ENCODE measurements at places on chromosomes 3 and 15.
A peak's percentile ranks its signal among the peaks of the same experiment; 100 is the strongest.

DNA sequence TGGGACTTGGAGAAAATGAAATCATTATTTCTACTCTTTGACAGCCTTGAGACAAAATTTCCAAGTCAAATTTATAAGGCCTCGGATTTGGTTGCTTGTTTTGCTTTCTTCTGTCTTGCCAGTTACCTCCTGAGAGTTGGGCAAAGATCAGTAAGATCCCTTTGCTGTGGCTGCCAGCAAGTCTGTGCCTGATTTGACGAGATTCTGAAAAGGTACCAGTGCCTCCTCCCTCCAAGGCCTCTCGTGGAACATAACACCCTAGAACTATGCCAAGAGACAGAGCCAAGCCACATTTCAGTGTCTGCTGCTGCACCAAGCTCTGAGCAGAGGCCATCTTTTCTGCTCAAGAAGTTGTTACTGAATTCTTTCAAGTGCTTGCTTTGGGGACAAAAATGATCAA, 61.0 kb downstream of the GTPBP8 start:
- DNase-seq, result no peak

DNA sequence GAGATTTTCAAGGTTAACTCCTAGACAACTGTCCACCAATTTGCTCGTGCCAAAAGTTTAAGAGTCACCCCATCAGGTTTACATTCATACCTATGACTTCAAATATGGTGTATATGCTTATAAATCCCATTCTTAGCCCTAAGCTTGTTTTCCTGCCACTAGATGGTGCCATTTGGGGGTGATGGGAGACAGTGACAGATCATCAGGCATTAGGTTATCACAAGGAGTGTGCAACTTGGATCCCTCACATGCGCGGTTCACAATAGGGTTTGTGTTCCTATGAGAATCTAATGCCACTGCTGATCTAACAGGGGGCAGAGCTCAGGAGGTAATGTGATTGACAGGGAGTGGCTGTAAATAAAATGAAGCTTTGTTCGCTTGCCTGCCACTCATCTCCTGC, 182.7 kb downstream of the CNTN6 start:
- no peak for DNase-seq

DNA sequence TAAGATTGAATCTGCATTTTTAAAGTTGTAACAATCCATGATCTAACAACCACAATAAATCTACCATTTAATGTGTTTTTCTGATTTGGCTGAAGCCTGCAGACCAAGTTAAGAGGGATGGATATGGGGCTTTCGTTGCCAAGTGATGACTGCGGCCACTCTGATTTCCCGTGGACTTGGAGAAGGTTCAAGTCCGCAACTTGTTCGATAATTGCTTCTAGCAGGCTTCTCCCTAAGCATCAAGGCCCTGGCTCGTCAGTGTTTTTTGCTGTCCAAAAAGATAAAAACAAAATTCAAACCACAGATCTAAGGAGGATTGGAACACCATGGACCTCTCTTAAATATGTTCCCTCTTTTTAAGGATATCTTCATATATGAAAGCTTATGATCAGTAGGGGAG, 256.6 kb downstream of the CNTN3 start:
- no peak for DNase-seq

DNA sequence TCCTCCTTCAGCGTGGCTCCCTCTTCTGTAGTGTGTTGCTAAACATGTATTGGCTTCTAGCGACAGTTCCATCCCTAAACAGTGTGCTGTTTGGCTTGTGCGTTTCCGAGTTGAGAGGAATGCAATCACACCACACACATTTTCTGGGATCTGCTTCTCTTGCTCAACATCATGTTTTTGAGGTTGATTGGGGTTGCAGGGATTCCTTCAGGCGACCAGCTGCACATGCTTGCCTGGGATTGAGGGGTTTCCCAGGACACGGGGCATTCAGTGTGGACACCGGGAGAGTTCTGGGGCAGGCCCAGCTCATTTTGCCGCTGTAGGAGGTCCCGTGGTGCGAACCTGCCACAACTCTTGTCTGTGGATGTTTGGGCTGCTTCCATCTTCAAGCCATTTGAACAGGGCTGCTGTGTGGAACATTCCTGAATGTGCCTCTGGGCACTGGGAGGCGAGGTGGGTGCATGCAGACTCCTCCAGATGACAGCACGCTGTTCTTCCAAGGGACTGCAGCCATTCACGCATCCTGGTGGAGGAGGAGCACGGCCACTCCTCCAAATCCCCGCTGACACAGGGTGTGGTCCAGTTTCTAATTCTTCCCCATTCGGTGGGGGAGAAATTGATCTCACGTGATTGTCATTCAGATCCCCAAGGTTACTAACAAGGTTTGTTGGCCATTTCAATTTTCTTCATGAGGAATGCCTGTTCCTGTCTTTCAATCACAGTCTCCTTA, 82.8 kb downstream of the PLXNA1 start:
- DNase-seq, result no peak

- DNase-seq, result no peak
These were observed 46.1 kb downstream of the SLC9C1 start for GRCh38 chr3:112247900-112248299.

GRCh38 chr15:48966595-48967301, 3.0 kb upstream of the SHC4 start:
- no peak for DNase-seq

- no peak for DNase-seq
These were observed 357.1 kb upstream of the KCNH8 start for GRCh38 chr3:18791182-18791581.

GRCh38 chr3:190224456-190224855, 97.8 kb downstream of the CLDN1 start:
- DNase-seq, result no peak

- no peak for DNase-seq
These were observed 20.4 kb downstream of the UROC1 start for GRCh38 chr3:126496894-126497850.

GRCh38 chr3:52558436-52558835, 22.0 kb downstream of the UQCC5 start:
- DNase-seq, result no peak

DNA sequence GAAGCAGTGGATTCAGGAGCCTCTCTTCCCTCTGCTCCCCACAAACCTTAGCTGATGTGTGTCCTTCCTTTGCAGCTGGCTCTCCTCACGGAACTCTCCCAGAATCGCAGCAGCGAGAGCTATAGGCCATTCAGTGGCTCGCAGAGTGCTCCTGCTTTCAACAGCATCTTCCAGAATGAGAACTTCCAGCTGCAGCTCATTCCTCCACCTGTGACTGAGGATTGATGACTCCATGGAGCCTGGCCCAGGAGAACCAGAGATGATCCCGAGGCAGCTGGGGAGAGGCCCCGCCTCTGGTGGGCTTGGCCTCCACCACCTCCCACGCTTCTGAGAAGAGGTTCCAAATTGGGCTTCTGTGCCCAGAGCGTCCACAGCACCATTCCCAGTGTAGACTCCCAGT, 101.1 kb downstream of the C3orf70 start:
- DNase-seq, result no peak

GRCh38 chr15:88658972-88659931, 20.4 kb downstream of the ISG20 start:
- no peak for DNase-seq

GRCh38 chr3:134873789-134874188, 78.7 kb downstream of the EPHB1 start:
- DNase-seq, result no peak

DNA sequence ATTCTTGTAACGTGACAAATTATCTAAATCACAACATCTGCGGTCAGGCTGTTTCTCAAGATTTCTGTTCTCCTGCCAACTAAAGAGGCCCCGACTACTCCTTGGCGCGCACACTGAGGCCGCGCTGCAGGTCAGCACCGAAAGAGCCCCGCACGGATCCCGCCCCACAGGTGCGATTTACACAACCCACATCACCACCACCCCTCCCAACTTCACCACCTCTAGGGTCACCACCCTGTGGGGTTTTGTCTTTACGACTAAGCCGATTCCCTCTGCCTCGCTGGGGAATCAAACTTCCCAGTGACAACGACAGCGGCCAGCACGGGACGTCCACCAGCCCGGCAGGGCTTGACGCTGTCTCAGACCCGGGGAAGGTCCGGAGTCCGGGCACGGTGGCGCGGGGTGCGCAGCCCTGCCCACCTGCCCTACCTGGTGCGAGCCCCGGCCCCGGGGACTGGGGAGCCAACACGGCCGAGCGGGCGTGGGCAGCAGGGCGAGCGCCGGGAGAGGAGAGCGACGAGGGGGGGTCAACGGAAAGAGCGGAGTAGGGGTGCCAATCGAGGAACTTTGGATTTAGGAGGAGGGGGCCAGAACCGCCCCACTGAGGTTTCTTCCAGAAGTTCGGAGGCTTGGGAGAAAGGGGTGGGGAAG, 764 bp downstream of the UACA start:
- peak; percentile 40 for DNase-seq

- DNase-seq, result peak; percentile 64
These were observed 65.5 kb downstream of the KAT2B start for GRCh38 chr3:20105513-20106280.
